CD4-positive, alpha-beta T cell treated with Interleukin-15 for 1 hour (primary cell): ENCODE measurements at places on chromosomes 16 and 17.

DNA sequence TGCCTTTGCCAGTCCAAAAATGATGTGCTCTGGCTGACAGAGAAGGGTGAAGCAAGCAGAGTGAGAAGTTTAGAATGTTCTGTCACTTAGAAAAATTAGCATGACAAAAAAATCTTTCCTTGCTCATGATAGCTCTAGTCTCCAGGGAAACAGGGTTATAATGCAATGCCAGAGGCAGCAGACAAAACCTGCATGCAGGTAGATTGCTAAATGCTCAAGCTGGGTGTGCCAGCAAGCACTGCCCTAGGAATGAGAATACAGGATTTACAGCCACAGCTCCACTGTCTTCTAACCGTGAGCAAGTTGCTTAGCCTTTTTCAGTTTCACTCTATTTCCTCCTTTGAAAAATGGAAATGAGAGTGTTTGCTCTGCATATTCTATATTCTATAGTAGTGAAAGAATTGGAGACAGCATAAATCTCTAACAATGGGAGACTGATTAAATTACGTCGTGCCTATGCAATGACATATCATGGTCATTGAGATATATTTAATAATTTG lies 516.6 kb upstream of the C16orf82 start:
- no peak for DNase-seq

GRCh38 chr16:57757326-57757786 lies 21.8 kb downstream of the KATNB1 start:
- DNase-seq, result peak; percentile 82

- no peak for DNase-seq
Observed at GRCh38 chr17:82095777-82096708, 2.0 kb downstream of the FASN start.

DNA sequence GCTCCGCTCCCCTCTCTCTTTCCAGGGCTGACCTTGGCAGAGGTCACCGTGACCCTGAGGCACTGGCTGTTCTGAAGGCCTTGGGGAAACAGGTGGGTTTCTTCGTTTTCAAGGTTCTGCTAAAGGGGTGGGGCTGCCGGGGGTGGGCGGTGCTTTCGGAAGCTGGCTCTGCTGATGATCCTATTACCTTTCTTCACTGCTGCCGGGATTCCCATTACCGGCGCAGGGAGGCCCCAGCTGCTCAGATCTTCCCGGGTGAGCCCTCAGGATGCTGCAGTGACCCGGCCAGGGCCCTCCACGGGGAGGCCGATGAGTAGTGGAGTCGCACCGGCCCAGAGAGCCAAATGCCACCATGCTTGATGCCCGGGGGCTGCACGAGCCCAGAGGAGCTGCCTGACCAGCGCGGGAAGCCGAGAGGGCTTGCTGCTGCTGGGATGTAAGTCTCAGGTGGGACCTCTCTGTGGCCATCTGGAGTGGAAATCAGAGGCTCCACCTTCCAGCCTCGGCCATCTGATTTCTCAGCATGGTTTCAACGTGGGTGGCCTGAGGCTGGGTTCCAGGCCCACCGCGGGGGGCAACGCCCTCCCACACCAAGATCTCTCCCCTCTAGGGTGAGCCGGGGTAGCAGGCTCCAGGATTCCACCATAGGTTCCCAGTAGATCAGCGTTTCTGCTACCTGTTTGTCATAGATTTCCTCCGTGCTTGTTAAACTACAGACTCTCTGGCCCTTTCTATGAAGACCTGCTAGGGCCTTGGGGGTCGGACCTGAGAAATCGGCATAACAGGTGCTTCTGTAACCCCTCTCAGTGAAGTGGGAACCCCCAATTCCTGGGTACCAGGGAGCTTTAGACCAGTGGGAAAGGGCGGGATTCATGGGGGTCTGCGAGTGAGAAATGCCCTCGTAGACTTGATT lies 21.6 kb upstream of the ADCY7 start:
- DNase-seq, result no peak

GRCh38 chr16:80171746-80172145 lies 369.0 kb upstream of the DYNLRB2 start:
- no peak for DNase-seq

DNA sequence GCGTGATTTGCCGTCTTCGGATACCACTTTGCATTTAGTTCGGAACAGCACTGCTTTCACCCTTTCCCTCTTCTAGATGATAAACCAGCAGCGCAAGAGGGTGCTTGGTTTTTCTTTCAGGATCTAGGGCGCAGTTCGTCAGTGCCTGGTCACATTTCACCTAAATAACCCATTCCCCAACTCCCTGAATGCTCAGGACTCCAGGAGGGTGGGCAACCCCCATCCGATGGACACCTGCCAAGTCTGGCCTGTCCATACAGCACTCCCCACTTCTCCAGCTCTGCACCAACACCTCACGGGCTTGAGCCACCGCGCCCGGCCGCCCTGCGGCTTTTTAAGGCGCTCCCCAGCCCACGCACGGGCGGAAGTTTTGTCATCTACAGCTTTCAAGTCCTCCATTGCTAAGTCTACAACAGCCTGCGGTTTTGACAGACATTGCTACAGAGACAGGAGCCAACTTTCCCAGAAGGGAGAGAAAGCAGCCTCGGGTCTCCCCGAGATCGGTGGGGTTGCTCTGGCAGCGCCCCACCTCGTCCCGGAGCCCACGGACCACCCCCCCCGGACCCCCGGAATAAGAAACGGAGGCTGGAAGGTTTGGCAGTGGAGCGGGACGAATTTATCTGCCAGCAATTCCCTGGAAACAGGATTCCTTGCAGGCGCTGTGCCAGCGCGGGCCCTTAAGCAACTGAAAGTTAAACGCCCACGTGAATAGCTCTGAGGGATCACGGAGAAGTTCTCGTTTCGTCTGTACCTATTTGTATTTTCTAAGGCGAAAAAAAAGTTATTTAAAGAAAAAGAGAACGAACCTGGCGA lies 38.6 kb upstream of the SLFN13 start:
- peak; percentile 78 for DNase-seq

DNA sequence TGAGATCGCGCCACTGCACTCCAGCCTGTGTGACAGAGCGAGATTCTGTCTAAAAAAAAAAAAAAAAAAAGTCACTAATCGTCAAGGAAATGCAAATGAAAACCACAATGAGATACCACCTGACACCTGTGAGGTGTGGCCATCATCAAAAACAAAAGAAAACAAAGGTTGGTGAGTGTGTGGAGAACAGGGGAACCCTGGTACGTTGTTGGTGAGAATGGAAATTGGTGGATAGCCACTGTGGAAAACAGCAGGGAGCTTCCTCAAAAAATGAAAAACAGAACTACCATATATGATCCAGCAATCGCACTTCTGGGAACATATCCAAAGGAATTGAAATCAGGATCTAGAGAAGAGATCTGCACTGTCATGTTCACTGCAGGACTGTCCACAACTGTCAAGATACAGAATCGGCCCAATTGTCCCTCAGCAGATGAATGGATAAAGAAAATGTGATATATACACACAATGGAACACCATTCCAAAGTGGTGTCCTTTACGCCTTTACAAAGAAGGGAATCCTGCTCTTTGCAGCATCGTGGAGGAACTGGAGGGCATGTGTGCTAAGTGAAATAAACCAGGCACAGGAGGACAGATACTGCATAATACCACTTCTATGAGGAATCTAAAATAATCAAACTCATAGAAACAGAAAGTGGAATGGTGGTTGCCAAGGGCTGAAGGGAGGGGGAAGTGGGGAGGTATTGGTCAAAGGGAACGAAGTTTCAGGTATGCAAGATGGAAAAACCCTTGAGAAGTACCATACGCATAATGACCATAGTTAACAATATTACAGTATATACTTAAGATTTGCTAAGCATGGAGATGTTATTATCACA lies 63.5 kb upstream of the PLCG2 start:
- peak; percentile 40 for DNase-seq

- peak; percentile 28 for DNase-seq
Observed at GRCh38 chr16:67116388-67117311, 6.9 kb downstream of the PHAF1 start.
